ENCODE measurements at places on chromosomes 12 and 14. TPM values are rescaled to one million over a fixed set of nuclear protein-coding genes. Genes with fewer than 3 reads are reported as not detected.

DNA sequence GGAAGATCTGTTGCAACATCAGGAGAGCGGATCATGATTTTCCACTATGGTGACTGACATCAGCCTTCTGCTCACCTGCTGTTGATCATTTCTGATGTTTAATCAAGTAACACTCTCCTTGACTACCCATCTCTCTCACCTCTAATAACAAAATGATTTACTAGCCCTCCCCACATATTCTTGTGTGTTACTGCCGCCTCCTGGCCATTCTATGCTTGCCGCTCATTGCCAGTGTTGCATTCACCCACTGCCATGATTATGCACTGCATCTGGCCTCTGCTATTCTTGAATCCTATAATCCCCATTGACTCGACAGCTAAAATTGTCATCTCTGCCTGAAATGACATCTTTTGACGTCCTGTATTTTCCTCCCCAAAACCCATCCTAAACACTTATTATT is 113.8 kb downstream of the RERGL start:
- DNase-seq: no peak

- DNase-seq: no peak
Observed at GRCh38 chr12:19639781-19640415, 200.6 kb downstream of the AEBP2 start.

DNA sequence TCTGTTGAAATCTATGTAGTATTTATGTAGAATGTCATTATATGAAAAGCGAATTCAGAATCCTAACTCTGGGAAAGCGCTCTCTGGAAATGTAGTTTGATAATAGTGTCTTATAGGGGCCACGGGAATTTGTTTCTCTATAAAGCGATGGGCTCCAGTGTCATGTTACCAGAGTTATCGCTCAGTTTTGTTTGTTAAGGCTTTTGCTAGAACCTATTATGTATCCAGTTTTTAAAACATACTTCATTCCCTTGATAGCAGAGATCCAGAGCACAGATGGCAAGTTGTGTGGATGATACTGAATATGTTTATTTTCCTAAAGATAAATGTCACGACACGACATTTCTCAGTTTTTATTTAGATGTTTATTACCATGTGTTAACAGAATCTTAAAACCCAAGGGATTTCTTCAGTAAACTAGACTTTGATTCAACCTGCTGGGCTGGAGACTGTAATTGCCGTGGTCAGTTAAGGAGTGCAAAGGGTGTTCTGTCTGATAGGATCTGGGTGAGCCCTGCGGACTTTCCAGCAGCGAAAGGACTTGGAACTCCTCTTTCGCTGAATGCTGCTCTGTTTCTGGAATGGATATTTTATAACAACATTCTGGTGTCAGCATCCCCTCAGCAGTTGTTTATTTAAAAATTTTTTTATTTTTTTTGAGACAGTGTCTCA is 1.7 kb upstream of the DNAH10 start:
- no peak for DNase-seq

GRCh38 chr14:85075694-85076476 is 454.1 kb upstream of the FLRT2 start:
- DNase-seq: no peak

DNA sequence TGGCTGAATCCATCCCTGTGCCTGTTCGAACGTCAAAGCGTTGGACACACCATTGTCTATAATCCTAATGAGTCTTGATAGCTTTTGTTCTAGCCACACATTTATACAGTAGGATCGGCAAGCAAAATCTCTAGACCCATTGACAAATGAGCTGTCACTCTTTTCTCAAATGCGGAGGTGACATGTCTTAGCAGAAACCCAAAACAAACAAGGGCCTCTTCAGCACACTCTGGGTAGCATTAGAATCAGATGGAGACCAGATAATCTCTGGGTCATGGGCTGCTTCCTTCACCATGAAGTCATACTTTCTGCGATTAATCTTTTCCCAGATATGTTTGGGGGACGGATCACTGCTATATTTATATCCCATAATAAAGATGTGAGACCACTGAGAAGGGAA is 100.2 kb downstream of the PLXNC1 start:
- no peak for DNase-seq

- no peak for DNase-seq
Observed at GRCh38 chr14:86787717-86788116, 1205.3 kb downstream of the GALC start.

The FSCB gene
- not detected for polyA plus RNA-seq

DNA sequence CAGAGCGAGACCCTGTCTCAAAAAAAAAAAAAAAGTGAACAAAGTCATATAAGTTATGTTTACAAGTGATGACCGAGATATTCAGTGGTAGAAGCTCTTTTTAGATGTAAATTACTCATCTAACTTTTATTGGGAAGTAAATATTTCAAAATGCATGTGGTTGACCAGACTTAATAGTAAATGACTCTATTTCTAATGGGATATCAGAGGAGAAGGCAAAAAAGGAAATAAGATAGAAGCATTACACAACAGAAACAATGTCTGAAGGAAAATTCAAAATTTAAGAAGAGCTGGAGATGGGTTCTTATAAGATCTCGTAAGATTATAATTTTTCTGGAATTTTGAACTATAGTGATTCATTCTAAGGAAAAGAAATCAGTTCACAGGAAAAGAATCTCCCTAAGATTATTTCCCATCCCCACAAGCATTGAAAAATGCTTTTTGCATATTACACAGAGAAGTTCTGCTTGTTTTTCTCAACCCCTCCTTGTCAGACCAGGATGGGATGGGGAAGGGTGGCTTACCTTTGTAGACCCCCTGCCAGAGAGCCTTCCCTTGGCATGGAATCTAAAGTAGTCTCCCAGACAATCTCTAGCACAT is 63.1 kb upstream of the STK38L start:
- no peak for DNase-seq

The PRR13 gene
- 461 TPM for polyA plus RNA-seq

DNA sequence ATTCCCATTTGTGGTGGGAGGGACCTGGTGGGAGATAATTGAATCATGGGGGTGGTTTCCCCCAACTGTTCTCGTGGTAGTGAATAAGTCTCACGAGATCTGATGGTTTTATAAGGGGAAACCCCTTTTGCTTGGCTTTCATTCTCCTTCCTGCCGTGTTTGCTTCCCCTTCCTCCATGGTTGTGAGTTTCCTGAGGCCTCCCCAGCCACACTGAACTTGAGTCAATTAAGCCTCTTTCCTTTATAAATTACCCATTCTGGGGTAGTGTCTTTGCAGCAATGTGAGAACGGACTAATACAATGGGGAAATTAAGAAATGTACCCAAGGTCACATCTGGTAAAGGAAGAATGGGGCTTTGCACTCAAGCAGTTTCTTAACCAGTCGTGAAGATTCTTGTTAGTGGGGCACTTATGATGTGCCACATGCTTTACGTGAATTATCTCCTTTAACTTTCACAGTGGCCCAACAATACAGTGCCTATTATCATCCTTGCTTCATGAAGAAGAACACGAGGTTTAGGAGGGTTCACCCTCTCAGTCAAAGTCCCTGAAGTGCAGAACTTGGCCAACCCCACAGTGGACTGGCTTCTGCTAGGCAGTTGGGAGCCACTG is 234.3 kb downstream of the EFCAB11 start:
- DNase-seq: no peak

DNA sequence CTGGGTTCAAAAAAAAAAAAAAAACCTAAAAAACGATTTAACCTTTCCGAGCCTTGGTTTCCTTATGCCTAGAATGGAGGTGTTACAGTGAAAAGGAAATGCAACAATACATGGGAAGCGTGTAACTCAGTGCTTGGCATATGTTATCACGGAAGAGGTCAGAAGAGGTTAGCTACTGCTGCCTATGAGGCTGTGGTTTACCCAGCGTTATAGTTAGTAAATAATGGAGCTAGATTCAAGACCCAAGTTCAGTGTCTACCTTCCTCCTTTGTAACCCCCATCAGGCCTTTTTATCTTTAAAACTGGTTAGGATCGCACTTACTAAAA is 839 bp downstream of the IFT43 start:
- DNase-seq: no peak

DNA sequence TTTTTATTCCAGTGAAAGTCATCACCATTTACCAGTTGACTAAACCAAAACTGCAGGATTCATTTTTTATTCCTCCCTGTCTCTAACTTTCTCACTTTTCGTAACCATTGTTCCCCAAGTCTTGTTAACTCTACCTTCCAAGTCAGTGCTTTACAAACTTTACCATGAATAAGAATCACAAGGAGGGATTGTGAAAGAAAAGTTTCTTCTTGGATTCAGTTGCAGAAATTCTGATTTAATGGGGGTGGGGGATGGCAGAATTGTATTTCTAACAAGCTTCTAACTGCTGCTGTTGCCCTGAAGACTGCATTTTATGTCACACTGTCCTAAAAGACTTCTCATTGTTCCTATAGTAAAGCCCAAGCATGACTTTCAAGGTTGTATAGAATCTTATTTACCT is 5.0 kb upstream of the RAB21 start:
- no peak for DNase-seq

DNA sequence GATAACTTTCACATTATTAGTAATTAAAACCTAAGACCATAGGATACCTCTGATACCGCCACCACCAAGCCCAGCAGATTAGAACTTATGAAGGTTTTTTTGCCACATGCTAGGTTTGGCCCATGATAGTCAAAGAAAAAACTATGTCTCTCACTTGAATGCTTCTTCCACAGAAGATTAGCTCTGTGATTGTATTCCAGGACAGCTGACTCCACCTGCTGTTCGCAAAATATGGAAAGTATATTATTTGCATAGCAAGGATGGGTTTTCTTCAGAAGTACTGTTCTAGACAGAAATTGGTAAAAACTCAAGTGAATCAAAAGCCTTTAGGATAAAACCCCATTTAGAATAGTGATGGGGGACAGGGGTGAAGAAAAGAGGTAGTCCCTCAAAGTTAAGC is 42.2 kb downstream of the PPFIBP1 start:
- no peak for DNase-seq

The TAS2R20 gene
- 0.23 TPM for polyA plus RNA-seq

The MYL2 gene
- 0.38 TPM for polyA plus RNA-seq

- no peak for DNase-seq
Observed at GRCh38 chr12:68162374-68162773, 2.8 kb upstream of the IFNG start.

GRCh38 chr12:34304546-34304945 is 282.2 kb downstream of the ALG10 start:
- DNase-seq: no peak

DNA sequence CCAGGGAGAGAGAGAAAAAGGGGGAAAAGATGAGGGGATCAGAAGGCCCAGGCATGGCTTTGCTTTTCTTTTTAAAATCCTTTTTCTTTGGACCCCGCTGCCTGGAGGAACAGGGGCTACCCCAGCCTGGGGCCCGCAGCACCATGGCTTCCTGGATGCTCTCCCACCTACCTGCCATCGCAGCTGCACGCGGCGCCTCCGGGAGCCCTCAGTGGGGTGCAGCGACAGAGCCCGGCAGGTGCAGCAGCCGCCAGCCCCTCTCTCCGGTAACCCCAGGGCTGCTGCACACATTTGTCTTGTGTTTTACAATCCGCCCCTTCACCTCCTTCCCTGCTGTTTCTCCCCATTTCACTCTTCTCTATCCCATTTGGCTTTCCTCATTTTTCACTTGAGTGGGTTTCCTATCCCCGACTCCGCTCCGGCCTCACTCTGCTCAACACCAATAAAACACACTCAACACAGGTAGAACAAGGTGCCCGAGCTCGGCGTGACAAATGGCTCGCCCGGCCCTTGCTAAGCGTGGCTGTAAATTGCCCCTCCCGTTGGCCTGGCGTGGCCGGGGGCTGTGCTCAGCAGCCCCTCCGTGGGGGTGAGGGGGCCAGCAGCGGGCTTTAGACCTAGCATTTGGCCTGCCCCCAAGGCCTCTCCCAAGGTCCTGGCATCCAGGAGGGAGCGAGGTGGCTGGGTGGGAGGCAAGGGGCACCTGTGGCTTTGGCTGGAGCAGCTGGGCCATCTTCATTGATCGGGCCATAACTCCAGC is 52.6 kb upstream of the GPATCH2L start:
- no peak for DNase-seq

DNA sequence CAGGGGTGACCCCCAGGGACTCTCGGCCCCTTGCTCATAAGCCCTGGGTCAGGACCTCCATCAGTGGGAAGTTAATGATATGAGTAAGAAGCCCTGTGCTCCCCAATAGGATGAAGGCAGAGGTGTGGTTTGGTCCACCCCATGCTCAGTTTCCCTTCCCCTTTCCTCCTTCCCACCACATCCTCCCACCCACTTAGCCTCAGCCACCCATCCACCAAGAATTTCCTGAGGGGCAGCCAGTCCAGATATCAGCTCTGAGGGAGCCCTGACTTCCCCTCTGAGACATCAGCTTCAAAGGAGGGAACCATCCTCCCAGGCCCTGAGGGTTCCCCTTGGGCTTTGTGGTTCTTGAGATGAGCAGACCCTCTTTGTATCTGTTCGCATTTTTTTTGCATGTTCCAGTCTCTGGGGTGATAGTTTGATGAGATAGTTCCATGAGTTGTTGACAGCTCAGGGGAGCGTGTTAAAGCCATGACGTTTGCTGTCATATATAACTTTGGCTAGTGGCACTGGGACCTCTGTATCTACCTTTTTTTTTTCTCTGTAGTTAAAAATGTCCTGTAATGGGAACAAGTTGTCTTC is 71.2 kb downstream of the LGMN start:
- peak; percentile 99 for DNase-seq

The SLCO1C1 gene
- not detected for polyA plus RNA-seq

DNA sequence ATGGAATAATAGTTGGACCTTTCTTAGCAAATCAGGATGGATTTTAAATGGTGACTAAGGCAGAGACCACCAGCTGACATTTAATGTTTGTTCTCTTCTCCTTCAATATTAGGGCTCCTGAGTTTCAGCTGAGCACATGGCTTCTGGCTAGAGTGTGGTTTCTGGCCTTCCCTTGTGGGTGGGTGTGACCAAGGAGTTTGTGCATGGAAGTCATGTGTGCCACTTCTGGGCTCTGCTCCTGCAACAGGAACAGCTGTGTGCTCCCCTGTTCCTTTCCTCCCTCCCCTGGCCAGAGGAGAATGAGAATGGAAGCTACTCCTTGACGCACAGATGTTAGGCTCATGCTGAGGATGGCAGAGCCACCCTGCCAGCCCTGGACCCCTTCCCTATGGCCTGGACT is 44.2 kb downstream of the CCDC175 start:
- no peak for DNase-seq

DNA sequence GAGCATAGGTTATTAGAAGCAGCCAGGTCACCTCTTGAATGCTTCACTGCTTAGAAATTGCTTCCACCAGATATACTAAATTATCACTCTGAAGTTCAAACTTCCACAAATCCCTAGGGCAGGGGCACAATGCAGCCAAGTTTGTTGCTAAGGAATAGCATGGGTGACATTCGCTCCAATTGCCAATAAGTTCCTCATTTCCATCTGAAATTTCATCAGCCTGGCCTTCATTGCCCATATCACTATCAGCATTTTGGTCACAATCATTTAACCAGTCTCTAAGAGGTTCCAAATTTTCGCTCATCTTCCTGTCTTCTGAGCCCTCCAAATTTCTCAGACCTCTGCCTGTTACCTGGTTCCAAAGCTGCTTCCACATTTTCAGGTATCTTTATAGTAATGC is 356.1 kb downstream of the DAD1 start:
- DNase-seq: no peak

Data from GM12878 (cell line).